ENCODE measurements at places on chromosomes 1 and 21.

DNA sequence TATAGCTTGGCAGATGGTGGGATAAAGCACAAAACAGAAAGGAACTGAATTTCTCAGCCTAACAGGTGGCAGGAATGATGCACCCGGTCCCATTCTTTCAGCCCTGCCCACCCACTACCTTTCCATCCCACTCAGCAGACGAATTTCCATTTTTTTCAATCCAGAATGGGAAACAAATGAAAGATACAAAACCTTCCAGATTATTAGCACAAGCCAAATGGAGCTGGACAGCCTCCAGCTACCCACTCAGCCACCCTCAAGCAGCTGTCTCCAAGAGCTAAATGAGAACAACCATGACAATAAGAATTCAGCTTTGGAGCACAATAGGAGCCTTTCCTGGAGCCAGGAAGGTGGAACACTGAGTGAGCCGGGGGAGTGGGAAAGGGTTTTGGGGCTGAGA lies 96.3 kb upstream of the ST6GALNAC5 start:
- no peak for DNase-seq

DNA sequence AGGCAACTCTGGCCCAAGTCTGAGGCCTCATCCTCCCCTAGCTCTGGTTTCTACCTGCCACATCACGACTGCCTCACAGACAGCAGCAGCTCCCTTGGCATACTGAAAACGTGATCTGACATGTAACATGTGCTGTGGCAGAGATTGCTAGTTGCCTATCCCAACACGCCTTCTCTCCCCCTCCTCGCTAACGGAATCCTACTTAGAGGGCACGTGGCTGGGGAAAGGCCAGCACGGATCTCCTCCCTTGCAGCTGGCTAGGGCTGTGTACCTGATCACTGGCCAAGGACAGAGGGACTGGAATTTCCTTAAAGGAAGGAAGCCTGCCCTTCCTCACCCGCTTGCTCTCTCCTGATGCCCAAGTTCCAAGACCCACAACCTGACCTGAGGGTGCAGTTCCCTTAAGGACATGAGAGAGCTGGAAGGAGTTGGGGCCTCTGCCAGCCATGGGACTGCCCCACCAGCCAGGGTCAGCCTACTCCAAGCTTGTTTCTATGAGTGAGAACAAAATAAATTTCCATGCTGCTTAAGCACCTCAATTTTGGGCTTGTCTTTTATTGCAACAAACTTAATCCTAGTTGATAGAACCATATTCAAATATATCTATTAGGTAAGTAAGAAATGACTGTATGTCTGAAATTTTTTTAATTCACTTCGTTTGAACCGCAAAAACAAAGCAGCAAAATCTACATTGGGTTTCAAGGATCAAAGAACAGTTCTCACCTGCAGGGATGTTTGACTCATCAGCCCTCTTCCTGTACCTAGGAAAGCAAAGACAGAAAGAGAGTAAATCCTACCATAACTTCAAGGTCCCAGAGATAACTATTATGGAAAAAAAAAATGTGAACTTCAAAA lies 7.2 kb downstream of the SETD4 start:
- no peak for DNase-seq

DNA sequence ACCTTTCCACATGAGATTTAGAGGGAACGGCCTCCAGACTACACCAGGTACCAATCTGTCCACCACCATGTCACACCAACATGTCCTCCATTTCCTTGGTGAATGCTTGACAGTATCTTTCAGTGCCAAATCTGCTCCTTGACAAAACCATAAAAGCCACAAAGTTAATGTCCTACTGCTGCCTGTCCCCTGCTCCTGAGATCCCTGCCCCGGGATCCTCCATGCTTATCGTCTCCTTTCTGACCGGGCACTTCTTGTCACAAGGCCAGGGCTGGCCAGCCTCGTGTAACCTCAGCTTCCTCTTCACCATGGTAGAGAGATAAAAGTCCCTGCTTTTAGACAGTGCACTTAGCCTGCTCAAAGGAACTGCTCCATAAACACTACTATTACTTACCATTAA lies 136.2 kb downstream of the NAV1 start:
- no peak for DNase-seq

- DNase-seq, result no peak
These were observed 7.6 kb downstream of the TDRKH start for GRCh38 chr1:151782741-151783140.

GRCh38 chr1:212754193-212754592 lies 37.4 kb downstream of the NSL1 start:
- no peak for DNase-seq

GRCh38 chr1:225258811-225259210 lies 169.0 kb downstream of the LBR start:
- DNase-seq, result no peak

DNA sequence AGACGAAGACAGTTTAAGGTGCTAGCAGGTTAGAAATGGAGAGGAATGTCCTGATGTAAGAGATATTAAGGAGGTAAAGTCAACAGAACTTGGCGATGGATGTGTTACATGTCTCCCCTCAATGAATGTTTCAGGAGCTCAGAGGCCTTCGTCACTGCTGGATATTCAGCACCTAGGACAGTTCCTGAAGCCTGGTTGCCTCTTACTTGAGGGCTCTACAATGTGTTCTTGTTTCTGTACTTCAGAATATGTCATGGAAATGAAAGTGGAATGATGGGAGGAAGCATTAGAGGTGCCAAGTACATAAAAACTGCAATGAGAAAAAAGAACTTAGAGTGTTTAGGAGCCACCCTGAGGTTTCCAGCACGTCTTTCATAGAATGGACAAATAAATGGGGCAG lies 17.7 kb downstream of the TNR start:
- peak; percentile 26 for DNase-seq

DNA sequence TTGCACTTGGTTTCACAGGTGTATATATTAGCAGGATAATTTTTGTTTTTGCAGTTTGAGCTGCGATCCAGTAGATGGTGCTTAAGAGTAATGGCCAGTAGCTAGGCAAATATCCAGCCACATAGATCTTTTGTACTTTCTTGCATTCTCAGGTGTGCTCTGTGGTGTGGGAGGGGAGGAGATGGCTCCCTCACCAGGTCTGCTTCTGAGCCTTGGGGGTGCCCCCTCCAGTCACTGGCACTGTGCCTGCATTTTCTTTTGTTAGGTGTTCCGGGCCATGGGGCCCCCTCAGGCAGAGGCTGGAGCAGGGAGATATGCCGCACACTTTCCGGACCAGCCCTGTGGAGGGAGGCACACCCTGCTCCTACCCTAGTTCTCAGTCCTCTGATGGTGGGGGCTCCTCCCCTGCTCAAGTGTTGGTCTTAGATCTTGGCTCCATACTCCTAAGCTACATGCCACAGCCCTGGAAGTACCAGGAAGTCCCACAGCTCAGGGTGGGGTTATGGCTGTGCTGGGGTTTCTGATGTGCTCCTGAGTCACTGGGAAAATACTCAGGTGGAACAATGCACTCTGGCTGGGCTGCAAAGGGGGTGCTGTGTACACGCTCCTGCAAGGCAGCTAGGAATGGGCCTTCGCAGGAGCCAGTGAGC lies 197.6 kb upstream of the DMRTA2 start:
- DNase-seq, result no peak

DNA sequence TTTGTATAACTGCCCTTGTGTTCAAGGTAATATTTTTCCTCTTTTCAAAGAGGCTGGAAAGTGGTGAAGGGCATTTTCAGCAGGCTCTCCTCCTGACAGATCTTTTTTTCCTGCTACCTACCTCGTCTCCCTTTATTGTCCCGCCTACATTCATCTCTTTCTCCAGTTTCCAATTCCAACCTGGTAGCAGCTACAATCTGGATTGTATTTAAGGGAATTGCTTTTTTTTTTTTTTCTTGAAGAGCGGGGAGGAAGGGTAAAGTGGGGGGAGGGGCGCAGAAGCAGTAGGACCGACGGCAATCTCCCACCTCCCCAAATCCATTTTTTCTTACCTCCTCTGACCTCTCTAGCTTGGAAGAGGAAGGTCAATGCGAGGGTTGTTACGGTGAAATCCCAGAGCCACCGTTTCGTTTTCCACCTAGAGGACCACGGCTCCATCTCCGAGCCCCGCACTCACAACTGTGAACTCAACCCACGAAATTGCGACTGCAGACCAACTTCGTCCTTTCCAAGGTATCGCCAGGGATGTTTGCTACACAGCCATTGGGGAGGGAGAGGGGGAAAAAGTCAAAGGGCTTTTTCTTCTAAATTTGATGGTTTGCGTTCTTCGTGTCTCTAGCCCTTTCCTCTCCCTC lies 464 bp downstream of the COL11A1 start:
- DNase-seq, result peak; percentile 14

Data from fibroblast of skin of right quadriceps (primary cell).